Hematopoietic multipotent progenitor cell (in vitro differentiated cells): ENCODE measurements at places on chromosomes 13 and 19.

DNA sequence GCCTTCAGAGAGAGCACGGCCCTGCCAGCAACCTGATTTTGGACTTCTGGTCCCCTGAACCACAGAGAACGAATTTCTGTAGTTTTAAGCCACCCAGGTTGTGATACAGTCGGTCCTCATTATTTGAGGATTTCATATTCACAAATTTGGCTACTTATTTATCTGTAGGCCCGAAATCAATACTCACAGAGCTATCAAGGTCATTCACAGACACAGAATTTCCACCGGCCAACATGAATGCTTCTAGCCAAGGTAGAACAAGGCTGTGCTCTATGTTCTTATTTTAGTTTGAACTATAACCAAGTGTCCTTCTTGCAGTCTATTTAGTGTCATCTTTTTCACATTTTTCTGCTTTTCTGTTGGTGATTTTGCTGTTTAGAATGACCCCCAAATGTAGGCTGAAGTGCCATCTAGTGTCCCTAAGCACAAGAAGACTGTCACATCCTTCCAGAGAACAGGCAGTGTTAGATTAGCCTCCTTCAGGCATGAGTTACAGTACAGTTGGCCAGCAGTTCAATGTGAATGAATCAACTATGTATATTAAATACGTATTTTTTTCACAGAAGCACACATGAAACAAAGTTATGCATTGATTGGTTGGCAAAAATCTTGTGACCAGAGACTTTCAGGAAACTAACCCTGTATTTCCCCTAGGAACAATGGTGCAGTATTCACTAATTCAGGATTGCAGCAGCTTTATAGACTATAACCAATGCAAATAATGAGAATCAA, 63.5 kb downstream of the C13orf42 start:
- DNase-seq, result no peak

DNA sequence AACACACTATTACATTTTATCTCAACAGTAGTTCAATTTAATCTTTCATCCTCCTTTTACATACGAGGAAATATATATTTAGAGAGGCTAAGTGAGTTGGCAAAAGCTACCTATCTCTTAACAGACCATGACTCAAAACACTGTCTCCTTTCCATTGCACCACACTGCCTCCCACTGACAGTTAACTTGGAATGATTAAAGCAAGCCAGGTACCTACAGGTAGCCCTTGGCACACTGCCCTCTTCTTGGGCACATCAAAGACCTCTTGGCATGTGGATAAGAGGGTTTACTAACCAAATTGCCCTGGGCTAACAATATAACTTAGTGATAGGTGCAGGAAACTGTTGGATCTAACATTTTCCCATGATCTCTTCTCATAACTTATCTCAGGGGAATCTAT, 1.8 kb downstream of the ABHD13 start:
- no peak for DNase-seq

DNA sequence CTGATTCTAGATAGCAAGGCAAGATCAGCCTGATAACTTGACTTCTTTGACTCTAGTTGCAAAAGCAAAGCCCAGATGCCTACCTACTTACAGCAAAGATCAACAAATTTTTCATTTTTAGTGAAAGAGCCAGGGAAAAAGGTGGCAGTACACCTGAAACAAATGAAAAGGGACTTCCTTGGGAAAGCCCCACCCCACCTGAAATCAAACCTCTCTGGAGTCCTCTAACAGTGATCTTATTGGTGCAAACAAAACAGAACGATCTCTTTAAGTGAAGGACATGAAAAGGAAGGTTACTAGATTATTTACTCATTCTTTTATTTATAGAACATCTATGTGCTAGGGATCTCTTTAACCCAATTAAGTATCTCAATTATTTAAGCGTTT, 507 bp upstream of the LCP1 start:
- no peak for DNase-seq

- no peak for DNase-seq
Measured at GRCh38 chr13:98214707-98215106, 37.6 kb upstream of the RNF113B start.

DNA sequence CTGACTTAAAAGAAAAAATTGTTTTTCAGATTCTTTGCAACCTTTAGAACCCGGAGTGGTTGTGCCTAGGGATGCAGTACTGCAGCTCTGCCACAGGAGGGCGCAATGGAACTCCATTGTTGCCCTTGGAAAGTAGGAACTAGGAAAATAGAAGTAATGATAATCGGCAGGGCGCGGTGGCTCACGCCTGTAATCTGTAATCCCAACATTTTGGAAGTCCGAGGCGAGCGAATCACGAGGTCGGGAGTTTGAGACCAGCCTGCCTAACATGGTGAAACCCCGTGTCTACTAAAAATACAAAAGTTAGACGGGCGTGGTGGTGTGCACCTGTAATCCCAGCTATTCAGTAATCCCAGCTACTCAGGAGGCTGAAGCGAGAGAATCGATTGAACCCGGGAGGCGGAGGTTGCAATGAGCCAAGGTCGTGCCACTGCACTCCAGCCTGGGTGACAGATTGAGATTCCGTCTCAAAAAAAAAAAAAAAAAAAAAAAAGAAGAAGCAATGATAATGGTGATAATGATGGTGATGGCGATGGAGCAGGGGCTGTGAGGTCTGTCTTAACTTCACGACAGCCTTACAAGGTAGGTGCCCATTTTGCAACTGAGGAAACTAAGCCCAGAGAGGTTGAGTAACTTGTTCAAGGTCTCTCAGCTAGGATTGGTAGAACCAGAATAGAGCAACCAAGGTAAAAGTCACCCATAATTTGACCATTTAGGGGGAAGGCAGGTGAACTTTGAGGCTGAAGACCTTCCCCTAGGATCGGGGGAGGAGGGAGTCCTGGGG, 5.5 kb upstream of the ADAMTS10 start:
- no peak for DNase-seq

- no peak for DNase-seq
Measured at GRCh38 chr13:59086147-59086546, 1077.6 kb downstream of the DIAPH3 start.

DNA sequence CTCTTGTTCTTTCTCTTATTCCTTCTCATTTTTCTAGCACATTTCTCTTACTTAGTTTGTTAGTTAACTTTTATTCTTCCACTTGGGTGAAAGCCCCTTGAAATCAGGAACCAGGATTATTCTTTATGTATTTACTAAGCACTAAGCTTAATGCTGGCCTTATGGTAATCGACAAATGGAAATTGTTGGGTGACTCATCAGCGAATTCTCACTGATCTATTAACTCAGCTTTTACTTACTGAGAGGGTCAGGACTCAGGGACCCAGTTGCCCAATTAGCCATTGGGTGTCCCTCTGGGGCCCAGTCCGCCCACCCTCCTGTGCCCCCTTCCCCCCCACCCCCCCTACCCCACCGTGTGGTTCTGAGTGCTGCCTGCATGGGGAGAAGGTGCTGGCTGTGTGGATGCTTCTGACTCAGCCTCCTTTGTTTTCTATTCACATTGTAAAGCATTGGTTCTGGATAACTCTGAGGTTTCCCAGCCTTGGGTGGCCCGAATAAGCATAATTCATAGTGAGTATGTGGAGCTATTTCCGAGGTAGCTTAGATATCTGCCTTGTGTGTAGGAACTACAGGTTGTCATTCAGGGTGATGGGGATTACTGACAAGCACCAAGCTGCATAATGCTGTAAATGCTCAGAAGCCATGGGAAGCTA, 240.9 kb downstream of the FGF9 start:
- DNase-seq, result no peak

DNA sequence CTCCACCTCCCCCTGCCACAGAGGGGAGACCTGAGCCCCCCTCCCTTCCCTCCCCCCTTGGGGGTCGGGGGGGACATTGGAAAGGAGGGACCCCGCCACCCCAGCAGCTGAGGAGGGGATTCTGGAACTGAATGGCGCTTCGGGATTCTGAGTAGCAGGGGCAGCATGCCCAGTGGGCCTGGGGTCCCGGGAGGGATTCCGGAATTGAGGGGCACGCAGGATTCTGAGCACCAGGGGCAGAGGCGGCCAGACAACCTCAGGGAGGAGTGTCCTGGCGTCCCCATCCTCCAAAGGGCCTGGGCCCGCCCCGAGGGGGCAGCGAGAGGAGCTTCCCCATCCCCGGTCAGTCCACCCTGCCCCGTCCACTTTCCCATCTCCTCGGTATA, 2.4 kb upstream of the APOE start:
- DNase-seq, result no peak

DNA sequence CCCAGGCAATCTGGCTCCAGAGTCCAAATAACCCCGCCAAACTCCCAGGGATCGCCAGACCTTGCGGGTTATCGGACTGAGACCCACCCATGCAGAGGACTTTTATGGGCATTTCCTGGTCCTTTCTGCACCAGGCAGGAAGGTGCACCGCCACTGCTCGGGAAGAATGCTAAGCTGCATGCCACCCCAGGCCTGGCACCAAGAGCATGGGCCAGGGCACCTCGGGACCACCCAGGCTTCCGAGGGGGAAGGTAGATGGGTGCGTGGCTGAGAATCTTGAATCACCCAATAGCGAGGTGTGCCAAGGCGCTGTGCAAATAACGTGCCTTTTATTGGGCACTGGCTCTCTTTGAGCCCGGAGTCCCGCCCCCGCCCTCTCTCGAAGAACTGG, 422 bp upstream of the ZNF575 start:
- no peak for DNase-seq

DNA sequence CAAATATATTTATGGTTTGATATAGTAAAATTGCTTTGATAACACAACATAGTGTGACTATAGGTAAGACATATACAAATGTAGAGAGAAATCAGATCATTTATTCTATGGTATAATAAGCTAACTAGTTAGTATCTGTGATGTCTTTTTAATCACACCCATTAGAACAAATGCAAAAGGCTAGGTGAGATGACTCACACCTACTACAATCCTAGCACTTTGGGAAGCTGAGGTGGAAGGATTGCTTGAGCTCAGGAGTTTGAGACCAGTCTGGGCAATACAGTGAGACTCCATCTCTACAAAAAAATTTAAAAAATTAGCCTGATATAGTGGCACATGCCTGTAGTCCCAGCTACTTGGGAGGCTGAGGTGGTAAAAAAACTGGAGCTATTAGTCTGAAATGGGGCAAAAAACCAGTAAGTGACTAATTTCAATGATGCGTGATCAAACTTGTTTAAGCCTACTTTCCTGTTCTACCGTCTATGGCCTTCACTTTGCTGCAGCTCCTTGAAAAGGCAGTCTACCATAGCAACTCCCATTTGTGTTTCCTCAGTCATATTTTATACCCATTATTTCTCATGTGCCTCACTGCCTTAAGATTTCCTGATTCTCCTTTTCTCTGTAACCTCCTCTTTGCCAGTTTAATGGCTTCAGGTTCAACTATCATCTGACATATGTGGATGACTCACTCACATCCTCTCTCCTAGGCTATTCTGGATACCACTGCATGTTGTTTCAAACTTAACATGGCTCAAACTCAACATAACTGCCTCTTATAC, 12.5 kb downstream of the ALG5 start:
- DNase-seq, result no peak

DNA sequence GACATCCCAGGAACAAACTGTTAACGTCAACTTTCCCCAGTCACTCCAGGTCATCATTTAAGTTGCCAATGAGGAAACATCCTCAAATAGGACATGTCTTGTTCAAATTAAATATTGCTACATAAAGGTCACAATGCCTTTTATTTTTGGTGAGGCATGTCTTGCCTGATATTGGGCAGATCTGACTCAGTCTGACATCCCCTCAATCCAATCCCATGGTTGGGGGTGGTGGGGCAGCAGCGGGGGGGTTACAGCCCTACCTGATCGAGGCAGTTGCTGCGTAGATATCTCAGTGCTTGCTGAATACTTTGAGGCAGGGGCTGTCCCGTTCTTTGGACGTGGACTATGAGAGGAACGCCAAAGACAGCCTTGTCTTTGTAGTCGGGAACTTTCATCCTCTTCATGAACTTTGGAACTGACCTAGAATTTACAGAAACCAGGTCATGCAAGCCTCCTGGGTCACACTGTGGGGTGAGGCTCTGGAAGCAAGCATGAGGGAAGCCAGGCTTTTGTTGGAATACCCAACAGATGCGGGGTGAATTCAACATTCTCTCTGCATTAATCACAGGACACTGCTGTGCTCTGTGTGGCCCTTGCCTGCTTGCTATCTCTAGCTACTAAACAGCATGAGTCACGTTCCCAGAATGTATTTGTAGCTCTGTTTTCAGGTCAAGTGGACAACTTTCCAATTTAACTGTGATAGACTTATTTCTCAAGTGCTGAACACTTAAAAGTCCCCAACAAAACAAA, 109.8 kb downstream of the KL start:
- no peak for DNase-seq

- no peak for DNase-seq
Measured at GRCh38 chr19:40646743-40647254, 43.7 kb downstream of the NUMBL start.

DNA sequence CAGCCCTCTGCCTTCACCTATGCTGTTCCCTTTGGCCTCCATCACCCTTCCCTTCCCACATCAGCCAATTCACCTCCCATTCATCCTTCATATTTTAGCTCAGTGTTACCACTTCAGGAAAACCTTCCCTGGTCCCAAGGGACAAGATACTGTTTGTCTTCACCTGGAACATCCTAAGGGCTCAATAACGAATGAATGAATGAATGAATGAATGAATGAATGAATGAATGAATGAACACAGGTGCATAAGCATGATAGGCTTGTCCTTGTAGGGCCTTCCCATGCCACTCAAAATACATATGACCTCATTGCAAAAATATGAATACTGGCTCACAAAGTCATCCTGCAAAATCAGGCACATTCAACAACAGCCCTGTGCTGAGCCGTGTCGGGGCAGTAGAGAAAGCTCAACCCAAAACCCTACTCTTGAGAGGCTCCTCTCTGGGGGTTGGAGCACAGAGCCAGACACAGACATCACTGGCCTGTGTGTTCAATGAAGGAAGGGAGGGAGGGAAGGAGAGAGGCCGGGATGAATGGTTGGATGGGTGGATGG, 33.7 kb upstream of the TPM4 start:
- DNase-seq, result no peak

- DNase-seq, result no peak
Measured at GRCh38 chr13:46949211-46949610, 52.4 kb upstream of the HTR2A start.

DNA sequence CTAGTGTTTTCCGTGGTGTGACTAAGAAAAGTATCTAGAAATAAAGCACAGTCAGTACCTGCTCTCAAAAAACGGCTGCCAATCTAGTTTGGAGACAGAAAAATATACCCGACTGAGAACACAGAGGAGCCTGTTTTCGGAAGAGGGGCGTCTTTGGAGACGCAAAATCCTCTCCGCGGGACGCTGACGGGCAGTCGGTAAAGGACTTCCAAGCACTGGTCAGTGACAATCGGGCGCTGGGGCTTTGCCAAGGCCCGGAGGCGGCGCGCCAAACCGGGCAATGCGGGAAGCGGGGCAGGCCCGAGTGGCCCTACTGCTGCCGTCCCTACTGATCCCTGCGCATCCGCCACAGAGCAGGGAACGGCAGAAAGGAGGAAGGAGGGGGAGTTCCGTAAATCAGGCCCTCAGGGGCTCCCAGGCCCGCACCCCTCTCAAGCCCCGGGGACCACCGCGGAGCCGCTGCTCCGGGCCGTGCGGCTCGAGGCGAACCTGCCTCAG, 588 bp upstream of the DPY19L3 start:
- DNase-seq, result no peak

GRCh38 chr19:33468361-33469170, 53.0 kb downstream of the PEPD start:
- DNase-seq, result no peak

GRCh38 chr13:44685641-44686040, 109.5 kb upstream of the TSC22D1 start:
- DNase-seq, result no peak
